IPS DF 19.7 (cell line): ENCODE measurements at places on chromosomes 12 and 14.

- no peak for DNase-seq
Measured at GRCh38 chr14:43012817-43013216, 1406.1 kb downstream of the LRFN5 start.

DNA sequence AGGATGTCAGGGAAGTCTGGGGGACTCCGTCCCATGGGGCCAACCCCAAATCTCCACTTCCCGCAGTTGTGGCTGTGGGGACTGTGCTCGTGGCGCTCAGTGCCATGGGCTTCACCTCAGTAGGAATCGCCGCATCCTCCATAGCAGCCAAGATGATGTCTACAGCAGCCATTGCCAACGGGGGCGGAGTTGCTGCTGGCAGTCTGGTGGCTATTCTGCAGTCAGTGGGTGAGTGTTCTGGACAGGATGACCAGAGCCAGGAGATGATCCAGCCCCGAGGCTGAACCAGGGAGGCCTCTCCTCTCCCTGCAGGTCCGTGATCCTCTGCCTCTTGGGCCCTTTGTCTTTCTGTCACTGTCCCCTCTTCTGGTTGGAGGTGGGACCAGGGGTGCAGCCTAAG lies 8.8 kb upstream of the IFI27 start:
- no peak for DNase-seq

DNA sequence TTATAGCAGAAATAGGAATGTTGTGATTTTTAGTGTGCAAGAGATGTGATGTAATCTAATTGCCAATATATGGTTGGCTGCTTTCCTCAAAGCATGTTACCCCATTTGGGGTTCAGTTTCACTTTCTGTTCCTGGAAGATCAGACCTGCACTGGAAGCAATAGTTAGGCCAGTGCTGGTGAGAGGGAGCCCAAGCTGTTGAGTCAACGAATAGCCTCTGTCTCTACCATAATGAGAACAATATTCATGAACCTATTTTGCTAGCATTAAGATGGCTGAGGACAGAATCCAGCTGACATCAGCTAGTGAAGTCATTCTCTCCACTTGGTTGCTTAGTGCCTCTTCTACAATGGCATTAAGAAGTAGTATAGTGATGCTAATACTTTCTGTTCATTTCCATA lies 379.9 kb upstream of the DCN start:
- DNase-seq: no peak

GRCh38 chr12:64685050-64685449 lies 74.2 kb downstream of the GNS start:
- no peak for DNase-seq

DNA sequence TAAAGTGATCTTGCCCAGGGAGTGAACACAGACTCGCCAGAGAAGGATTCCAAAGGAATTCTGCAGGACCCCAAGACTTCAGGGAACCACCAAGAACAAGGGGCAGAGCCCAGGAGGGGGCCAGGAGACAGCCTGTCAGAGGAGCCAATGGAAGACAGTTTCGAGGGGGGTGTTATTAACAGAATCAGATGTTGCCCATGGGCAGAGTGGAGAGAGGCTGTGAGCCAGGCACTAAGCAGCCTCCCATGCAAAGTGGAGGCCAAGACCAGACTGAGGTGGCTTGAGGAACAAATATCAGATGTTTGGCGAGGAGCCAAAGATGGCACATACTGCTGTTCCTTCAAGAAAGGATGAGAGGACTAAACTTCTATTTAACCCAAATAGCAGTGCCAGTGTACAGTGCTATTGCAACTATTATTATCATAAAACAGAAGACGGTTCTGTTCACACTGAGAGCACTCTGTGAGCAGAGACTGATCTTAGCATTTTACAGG lies 12.6 kb downstream of the APPL2 start:
- DNase-seq: no peak

DNA sequence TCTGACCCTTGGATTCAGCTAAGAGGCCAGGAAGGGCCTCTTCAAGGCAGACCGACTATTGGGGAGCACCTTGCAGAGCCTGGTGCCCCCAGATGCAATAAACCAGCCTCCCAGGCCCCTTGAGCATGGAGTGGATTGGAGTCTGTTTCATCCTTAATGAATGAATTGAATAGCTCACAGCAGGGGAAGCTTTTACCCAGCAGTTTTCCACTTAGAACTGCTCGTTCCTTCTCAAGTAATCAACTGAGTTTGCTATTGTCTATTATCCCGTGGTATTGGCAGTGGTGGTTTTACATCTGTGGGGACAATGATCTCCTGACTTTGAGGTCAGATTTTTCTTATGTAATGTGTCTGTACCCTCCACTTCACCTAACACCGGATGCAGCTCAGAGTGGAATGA lies 197.6 kb downstream of the AACS start:
- no peak for DNase-seq

GRCh38 chr12:65556676-65557437 lies 267.4 kb upstream of the HMGA2 start:
- peak; percentile 56 for DNase-seq

DNA sequence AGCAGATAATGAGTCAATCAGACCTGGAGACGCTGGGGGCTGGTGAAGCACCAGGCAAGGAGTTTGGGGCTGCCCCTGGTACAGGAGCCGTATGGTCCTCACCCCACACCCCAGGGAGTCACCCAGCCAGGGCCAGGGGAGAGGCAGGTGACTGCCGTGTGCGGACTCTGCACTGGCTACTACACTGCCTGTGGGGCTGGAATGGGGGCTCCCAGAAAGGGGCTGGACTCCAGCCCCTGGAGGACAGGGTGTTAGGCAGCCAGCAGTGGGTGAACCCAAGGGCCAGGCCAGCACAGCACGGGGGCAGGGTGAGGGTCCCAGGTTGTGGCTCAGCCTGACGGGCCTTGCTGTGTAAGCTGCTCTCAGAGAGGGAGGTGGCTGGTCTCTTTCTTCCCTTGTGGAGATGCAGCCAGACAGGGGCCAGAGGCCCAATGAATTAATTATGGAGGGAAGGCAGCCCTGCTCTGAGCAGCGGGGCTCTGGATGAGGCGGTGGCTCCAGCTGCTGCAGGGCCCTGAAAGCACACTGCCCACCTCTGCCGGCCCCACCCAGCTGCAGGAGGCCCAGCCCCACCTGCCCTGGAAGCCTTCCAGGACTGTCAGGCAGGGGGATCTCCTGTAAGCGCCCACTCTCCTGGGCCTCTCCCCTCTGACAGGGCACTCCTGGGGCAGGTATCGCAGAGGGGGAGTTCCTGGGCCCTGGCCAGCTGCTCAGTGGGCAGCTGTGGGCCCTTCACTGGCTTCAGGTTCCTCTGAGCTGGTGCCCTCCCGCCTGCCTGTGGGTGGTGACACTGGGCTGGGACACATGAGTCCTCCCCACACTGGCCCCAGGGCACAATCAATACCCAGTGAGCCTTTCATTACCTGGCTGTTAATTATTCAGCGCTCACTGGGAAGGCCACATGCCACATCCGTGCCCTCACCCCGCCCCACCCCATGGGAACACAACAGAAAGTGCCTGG lies 142.5 kb upstream of the C14orf180 start:
- DNase-seq: no peak

DNA sequence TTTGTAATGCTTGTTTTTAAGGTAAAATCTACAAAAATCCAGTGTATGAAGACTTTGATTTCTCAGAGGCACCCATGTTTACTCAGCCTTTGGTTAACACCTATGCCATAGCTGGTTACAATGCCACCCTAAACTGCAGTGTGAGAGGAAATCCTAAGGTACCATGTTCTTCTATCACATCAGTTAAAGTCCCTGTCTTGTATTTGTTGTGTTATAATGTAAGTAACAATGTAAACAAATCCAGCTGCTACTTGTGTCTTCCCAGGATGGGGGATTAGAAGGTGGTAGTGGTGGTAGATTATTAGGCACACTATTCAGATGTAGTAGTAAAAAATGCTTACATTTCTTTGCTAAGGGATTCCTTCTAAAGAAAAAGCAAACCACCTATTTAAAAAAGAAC lies 19.4 kb upstream of the CHPT1 start:
- DNase-seq: no peak

GRCh38 chr14:53668897-53669296 lies 287.7 kb downstream of the BMP4 start:
- DNase-seq: no peak

DNA sequence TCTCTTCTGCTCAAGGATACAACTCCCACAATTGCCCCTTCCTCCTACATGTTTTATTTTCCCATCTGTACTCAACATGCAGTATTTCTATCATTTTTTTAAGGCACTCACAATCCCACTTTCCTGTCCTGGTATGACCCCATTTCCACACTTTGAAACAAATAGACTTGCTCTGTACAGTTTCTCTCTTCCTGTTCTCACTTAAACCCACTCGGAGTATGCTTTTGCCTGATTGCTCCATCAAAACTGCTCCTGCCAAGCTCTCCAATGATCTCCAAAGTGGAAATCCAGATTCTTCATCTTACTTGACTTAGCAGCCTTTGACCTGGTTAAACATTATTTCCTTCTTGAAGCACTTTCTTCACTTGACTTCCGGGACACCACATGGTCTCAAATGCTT lies 384.5 kb downstream of the SEC23A start:
- no peak for DNase-seq

DNA sequence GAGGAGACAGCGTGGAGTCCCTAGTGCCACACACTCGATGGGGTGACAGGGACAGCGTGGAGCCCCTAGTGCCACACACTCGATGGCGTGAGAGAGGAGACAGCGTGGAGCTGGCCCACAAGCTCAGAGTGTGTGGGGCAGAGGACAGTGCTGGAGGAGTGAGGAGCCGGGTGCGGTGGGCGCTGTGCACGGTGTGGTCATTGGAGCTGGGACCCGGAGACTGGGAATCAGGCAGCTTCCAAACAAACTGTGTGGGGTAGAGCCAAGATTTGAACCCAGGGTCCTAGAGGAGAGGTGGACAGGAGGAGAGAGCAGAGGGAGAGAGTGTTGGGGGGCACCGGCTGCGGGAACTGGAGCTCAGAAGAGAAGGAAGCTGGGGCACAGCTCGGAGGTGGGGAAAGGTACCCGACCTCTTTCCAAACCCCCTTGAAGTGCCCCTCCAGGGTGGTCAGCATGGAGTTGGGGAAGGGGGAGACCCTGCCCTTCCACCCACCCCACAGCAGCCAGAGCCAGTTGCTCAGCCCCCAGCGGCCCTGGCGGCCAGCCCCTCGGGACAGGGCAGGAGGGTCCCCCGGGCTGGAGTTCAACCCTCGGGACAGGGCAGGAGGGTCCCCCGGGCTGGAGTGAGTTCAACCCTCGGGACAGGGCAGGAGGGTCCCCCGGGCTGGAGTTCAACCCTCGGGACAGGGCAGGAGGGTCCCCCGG lies 91.0 kb downstream of the NOC4L start:
- no peak for DNase-seq

DNA sequence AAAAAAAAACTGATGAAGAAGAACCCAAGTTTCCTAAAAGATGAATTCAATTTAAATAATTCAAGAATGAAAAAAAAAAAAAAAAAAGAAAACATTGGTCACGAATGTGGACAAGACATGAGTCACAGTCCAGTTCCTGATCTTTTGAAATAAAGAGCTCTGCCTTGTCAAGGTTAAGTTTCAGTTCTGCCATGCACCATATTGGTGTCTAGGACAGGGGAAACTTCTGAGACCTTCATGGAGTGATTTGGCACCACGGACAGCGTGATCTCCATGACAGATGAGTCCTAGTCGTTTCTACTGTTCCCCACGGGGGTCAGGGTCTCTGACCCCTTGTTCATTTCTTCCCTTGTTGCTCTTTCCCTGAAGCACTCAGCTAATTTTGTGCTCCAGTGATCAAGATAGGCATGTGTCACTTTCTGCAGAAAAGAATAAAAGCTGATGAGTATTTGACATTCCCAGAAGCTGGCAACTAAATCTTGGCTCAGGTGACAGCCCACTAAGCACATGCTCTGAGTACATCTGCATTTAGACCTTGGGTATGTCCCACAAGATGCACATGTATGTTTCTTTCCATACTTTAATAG lies 1159.7 kb downstream of the BCL11B start:
- no peak for DNase-seq

DNA sequence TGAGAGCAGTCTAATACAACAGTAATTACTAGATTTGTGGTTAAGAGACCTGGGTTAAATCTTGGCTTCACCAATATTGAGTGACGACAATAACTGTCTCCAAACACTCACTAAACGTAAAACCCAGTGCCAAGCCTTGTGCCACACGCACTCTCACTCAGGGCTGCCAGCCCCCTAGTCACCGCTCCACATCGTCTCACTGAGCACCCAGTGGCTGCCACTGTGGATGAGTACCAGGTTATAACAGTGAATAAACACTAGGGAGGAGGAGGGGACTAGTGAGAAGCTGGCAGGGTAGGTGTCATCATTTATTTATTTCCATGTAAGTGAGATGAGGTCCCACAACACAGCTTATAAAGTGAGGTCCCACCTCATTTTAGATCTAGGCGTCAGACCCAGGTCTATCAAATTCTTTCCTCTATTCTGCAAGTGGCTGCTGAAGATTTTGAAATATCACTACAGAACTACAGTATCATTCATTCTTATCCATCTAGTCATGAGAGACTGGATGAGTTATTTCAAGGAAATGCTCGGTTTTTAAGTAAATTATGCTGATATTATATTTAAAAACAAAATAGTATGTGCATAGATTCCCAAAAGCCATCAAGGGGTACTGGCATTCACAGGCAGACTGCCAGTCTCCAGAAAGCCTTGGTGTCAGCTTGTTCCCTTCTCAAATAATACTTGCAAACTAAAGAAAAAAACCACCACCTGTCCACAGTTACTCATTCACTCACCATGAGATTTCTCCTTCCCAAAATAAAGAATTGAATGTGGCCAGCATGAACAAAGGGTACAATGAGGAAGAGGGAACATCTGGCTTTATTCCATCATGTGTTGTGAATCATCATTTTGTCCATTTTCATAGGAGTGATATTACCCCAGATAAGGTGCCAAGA lies 84.0 kb downstream of the PTPN21 start:
- no peak for DNase-seq

- DNase-seq: no peak
Measured at GRCh38 chr14:75262641-75263040, 16.0 kb upstream of the FOS start.

- DNase-seq: no peak
Measured at GRCh38 chr14:105999361-106000028, 473.1 kb downstream of the TMEM121 start.

GRCh38 chr12:14723763-14724162 lies 27.4 kb upstream of the GUCY2C start:
- no peak for DNase-seq

- DNase-seq: no peak
Measured at GRCh38 chr12:20704860-20705259, 9.7 kb downstream of the SLCO1C1 start.

- DNase-seq: no peak
Measured at GRCh38 chr12:97075161-97075933, 168.3 kb downstream of the NEDD1 start.

GRCh38 chr12:17266856-17267255 lies 660.9 kb upstream of the LMO3 start:
- no peak for DNase-seq
